Caco-2 (cell line): ENCODE measurements at places on chromosomes 7 and 10. TPM values are rescaled to one million over a fixed set of nuclear protein-coding genes. Genes with fewer than 3 reads are reported as not detected.

DNA sequence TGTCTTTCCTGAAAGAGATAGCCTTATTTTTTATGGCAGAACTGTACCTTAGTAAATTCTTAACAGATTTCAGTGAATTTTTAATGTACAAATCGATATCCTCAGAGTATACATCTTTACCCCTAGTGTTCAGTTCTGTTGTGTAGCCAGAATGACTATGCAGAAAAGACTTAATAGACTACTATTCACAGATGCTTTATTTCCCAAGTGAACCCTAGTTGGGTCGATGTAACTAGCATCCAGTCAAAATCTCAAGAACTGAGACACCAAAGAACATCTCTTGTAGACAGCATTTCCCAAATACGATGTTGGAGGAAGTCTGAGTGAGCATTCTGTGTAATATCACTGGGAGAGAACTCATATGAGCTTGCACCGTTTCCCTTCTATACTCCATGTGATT lies 1.5 kb downstream of the AKR1C3 start:
- H3K4me1 ChIP-seq, result peaks cover 10% of the 10 kb centered on the region
- H3K36me3 ChIP-seq, result no peaks in the 10 kb centered on the region
- H3K27me3 ChIP-seq, result no peaks in the 10 kb centered on the region
- no peak for DNase-seq
- H3K27ac ChIP-seq, result no peak overlapping the region

DNA sequence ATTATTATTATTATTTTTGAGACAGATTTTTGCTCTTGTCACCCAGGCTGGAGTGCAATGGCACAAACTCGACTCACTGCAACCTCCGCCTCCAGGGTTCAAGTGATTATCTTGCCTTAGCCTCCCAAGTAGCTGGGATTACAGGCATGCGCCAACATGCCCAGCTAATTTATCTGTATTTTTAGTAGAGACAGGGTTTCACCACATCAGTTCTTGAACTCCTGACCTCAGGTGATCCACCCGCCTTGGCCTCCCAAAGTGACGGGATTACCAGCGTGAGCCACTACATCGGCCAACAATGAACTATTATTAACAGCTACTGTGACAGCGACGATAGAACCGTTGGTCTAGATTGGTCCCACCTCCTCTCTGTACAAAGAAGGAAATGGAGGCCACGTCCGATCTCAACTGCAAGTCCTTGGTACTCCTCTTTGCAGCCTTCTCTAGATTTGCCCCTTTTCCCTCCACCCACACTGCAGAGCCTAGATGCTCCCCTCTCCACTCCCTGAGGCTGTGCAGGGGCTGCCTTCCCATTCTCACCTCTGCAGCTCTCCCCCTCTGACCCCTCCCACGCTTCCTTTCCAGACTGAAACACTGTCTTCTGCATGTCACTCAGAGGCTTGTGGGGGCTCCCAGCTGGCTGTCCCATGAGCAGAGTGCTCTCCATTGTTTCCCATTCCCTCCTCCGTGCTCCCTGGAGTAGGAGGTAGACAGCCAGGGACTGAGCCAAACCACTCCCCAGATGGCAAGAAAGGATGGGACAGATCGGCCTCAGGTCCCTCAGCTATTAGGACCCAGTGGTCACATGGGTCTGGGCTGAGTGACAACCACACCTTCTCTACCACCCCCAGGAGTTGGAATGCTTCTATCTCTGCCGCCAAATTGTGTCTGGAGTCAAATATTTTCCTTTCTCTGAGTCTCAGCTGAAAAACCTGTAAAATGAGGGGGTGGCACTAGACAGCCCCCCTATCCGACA lies 2.3 kb downstream of the LOXL4 start:
- H3K27me3 ChIP-seq, result no peaks in the 10 kb centered on the region
- no peak for DNase-seq
- no peaks in the 10 kb centered on the region for H3K36me3 ChIP-seq

DNA sequence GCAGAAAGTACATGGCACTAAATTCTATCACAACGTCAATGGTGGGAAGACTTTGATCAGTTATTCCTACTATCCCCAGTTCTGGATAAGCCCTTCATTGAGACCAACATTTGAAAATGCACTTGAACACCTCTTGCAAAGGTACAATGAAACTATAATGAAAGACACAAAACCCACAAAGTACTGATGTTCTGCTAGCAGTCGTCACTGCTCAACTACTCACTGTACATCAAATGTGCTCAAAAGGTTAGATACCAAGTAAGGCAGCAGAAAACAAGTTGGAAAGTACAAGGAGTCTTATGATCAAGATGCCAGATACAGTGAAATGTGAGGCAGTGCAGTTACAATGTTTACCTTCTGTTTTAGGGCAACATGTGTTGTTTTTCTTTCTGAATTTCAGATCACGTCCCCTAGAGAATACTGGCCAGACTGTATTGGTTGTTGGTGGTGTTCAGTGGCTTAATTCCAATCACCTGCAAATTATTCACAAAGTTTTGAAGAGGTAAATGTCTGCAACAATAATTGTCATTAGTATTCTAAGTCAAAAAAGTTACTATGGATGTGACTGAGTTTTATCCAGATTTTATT lies 62.4 kb upstream of the WNT16 start:
- no peaks in the 10 kb centered on the region for H3K36me3 ChIP-seq
- no peaks in the 10 kb centered on the region for H3K4me1 ChIP-seq
- no peak for DNase-seq
- no peak overlapping the region for H3K27ac ChIP-seq
- no peak overlapping the region for H3K4me3 ChIP-seq

- no peak overlapping the region for H3K27ac ChIP-seq
- H3K4me1 ChIP-seq, result no peaks in the 10 kb centered on the region
- DNase-seq, result no peak
- no peaks in the 10 kb centered on the region for H3K27me3 ChIP-seq
These were observed 1134.4 kb downstream of the XPNPEP1 start for GRCh38 chr10:108788891-108789290.

DNA sequence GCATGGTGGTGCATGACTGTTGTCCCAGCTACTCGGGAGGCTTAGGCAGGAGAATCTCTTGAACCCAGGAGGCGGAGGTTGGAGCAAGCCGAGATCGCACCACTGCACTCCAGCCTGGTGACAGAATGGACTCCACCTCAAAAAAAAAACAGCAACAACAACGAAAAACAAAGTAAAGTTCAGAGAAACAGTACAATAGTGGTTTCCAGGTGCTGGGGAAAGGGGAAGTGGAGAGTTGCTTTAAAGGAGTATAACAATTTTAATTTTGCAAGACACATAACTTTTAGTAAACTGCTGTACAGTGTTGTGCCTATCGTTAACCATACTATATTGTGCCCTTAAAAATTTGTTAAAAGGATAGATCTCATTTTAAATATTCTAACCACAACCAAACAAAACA lies 662.7 kb upstream of the POT1 start:
- H3K27me3 ChIP-seq, result no peaks in the 10 kb centered on the region
- H3K36me3 ChIP-seq, result no peaks in the 10 kb centered on the region
- DNase-seq, result no peak
- no peak overlapping the region for H3K27ac ChIP-seq
- no peaks in the 10 kb centered on the region for H3K4me1 ChIP-seq

DNA sequence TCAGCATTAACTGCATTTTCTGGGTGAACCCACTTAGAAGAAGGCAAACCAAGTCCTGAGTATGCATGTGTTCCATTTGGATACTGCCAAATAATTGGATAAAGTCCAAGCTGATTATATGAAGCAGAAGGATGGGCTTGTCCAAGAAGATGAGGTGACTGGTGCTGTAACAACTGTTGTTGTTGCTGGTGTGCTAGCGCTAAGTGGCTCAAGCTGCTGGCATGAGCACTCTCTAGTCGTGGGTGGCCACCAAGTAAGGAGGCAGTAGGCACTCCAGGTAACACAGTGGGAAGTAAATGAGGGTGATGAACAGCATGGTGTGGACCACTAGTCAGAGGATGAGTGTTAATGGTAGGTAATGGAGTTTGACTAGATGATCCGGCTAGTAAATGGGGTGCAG lies 80.4 kb downstream of the NRBF2 start:
- no peak for DNase-seq
- H3K4me1 ChIP-seq, result no peaks in the 10 kb centered on the region; the same call in 1 of the 2 replicates
- H3K27me3 ChIP-seq, result no peaks in the 10 kb centered on the region
- H3K36me3 ChIP-seq, result peaks cover 5% of the 10 kb centered on the region
- H3K27ac ChIP-seq, result no peak overlapping the region

DNA sequence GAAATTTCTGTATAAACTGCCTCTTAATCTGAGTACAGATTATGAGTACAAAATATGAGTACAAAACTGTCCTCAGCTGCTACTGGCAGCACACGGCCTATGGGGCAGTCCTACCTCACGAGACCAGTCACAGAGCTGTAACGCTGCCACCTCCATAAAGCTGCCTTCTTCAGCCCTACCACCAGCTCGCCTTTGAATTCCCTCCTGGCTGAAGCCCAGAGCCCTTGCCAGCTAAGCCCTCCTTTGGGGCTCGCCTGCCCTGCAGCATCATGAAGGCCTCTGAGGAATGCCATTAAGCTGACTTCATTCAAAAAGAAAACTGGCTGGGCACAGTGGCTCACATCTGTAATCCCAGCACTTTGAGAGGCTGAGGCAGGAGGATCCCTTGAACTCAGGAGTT lies 180.0 kb upstream of the SH2B2 start:
- no peak overlapping the region for H3K4me3 ChIP-seq
- H3K27me3 ChIP-seq, result no peaks in the 10 kb centered on the region
- no peak for DNase-seq
- peaks cover 3% of the 10 kb centered on the region; the same call in 1 of the 2 replicates for H3K36me3 ChIP-seq
- peaks cover 6% of the 10 kb centered on the region; the same call in 1 of the 2 replicates for H3K4me1 ChIP-seq
- peak overlapping the region; percentile 72 for H3K27ac ChIP-seq

DNA sequence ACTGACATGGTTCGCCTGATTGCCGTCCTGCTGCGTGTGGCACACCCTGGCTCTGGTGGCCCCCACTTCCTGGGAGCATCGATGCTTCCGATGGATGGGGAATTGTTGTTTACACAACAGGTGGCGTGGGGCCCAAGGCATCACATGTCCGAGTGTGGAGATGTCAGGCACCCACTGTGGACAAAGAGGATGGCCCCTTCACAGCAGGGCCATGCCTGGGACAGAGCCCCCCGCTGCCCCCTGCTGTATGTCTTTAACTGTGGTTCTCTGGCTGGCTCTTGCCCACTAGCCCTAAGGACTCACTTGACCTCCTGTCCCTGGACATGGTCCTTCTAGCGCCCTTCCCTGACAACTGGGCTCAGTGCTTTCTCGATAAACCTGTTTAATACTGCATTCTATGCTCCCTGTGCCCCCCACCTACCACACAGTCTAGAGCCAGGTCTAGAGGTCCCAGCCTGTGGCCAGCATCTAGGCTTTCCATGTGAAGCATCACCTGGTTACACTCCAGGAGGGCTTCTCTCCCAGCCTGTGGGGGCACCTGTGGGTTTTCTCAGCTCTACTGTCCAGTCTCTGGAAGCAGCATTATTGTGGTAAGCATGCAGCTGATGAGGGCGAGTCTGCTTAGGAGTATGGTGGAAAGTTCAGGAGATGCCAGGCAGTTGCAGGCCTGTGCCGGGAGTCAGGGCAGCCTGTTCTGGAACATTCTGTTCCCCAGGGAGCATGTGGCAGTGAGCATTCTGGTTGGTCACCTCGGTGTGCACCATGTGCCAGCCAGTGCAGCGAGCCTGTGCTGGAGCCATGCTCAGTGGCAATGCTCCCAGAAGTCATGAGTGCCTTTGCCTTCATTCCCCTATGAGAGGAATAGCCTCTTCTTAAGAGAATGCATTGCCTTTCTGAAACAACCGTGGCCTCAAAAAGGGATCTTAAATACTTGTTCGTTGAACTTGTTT lies 10.4 kb downstream of the ADCY1 start:
- no peak overlapping the region for H3K4me3 ChIP-seq
- H3K27me3 ChIP-seq, result no peaks in the 10 kb centered on the region
- no peaks in the 10 kb centered on the region for H3K4me1 ChIP-seq
- H3K36me3 ChIP-seq, result no peaks in the 10 kb centered on the region

GRCh38 chr10:62708569-62708968 lies 96.0 kb upstream of the ADO start:
- H3K4me1 ChIP-seq, result no peaks in the 10 kb centered on the region
- DNase-seq, result no peak
- H3K27me3 ChIP-seq, result no peaks in the 10 kb centered on the region
- H3K4me3 ChIP-seq, result no peak overlapping the region

GRCh38 chr10:125871338-125871737 lies 9.8 kb downstream of the DHX32 start:
- DNase-seq, result no peak
- no peaks in the 10 kb centered on the region for H3K27me3 ChIP-seq
- H3K4me1 ChIP-seq, result no peaks in the 10 kb centered on the region
- H3K36me3 ChIP-seq, result no peaks in the 10 kb centered on the region
- H3K27ac ChIP-seq, result no peak overlapping the region
- no peak overlapping the region for H3K4me3 ChIP-seq

- H3K4me1 ChIP-seq, result peaks cover 6% of the 10 kb centered on the region; the same call in 1 of the 2 replicates
- no peaks in the 10 kb centered on the region; the same call in 1 of the 2 replicates for H3K27me3 ChIP-seq
- H3K36me3 ChIP-seq, result no peaks in the 10 kb centered on the region
- H3K4me3 ChIP-seq, result no peak overlapping the region
These were observed 333.7 kb downstream of the GFRA1 start for GRCh38 chr10:115939101-115939854.

- no peaks in the 10 kb centered on the region for H3K36me3 ChIP-seq
- H3K27ac ChIP-seq, result no peak overlapping the region
- H3K4me1 ChIP-seq, result peaks cover 4% of the 10 kb centered on the region; the same call in 1 of the 2 replicates
- DNase-seq, result peak; percentile 14
- no peaks in the 10 kb centered on the region for H3K27me3 ChIP-seq
These were observed 19.1 kb upstream of the EXOC6 start for GRCh38 chr10:92829042-92829785.

DNA sequence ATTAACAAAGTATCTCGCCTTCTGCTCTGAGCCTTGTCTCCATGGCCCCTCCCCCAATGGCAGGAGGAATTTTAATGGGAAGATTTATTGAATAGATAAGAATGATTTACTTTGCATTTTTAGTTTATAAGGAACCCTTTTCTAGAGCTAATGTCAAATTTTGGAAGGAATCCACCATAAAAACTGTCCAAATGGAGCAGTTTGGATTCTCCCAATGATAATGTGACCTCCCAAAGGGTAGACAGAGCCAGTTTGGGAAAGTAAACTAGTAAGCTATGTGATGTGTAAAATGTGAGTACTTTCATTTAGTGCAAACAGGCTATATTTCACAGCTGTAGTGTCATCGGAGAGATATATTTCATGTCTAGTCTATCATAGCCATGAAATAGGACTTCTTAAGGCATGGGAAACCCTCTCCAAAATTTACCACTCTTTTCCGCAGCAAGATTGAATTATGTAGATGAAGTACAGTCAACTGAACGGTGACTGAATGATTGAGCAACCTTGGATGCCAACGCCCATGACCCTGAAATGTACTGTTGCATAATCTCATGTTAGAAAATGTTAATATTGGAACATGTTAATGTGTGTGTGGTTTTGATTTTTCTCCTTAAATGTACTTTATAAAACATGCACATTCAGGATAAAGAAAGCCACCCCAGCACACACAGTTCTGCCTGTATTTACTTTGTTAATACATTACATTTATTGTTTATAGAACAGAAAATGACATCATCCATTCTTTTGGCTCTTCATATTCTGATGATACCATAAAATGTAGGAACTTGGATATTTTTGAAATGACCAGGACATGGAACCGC lies 140.6 kb downstream of the NRP1 start:
- H3K4me1 ChIP-seq, result peaks cover 51% of the 10 kb centered on the region
- H3K27me3 ChIP-seq, result no peaks in the 10 kb centered on the region
- DNase-seq, result no peak

Gene PRDX3
- 213 and 216 TPM in 2 replicates for total RNA-seq

Gene WNT8B
- total RNA-seq, result 0.14 TPM in 1 of 2 replicates, not detected in the other

Gene MOGAT3
- total RNA-seq, result 6.3 and 8.1 TPM in 2 replicates

Gene DMBT1
- not detected in 2 replicates for total RNA-seq

Gene SFTPA1
- not detected in 2 replicates for total RNA-seq

Gene DPP6
- not detected in 2 replicates for total RNA-seq
